ENCODE measurements at places on chromosomes 3 and 15.

DNA sequence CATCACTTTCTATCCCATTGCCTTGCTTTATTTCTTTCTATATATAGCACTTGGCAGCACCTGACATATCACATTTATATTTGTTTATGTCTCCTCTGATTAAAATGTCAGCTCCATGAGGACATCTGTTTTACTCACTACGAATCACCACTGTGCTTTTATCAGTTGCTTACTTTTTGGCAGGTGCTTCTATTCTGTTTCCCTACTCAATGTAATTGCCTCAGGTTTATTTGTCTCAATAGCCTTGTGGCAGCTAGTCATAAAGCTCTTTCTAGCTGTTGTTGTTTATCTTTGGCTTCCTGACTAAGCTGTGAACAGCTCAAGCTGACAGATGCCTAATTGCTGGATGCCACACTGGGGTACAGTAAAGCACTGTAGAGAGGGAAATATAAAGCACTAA is 85.5 kb downstream of the VPS13C start:
- no peak for DNase-seq

GRCh38 chr3:100968932-100969906 is 24.0 kb downstream of the ABI3BP start:
- peak; percentile 68 for DNase-seq

GRCh38 chr15:99970891-99971430 is 237.7 kb upstream of the LYSMD4 start:
- DNase-seq, result no peak

GRCh38 chr3:16264174-16264707 is 502 bp downstream of the DPH3 start:
- DNase-seq, result no peak

DNA sequence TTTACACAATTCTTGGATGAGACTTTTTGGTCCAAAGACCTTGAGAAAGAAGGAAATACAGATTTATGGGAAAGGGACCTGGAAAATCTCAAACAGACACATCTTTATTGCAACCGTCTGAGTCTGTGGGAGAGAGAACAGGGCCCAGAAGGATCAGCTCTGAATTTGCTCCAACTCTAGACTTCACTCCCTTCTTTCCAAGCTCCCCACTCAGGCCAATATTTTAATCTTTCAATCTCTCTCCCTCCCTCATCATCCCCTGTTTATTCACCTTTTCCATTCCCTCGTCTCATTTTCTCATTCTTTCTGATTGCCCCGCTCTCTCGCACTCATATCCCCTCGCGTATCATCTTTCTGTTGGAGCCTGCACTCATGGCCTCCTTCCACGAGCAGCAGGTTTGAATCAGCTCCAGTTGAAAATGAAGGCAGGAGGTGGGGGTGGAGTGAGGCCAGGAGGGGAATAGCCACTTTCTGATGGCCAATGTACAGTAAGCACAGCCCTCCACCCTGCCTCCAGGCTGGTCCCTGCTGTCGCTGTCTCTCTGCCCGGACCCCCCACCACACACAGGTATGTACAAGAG is 63.6 kb upstream of the BOC start:
- DNase-seq, result no peak

GRCh38 chr15:95653361-95653805 is 677.1 kb upstream of the NR2F2 start:
- no peak for DNase-seq

DNA sequence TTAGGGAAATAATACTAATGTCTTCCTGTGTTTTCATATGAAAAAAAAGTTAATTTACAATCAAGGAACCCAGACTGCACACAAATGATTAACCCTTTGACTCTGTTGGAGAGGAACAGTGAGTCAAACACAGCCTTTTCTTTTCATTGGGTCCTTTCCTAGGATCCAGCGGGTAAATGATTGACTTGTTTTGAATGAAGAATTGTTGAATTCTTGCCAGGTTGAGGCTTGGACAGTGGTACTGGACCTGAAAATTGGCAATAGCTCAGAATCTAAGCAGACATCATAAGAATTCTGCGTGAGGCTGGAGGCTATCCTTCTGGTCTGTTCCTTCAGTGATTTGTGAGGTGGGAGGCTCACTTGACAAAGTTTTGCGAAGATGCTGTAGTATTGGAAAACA is 143.0 kb downstream of the RYR3 start:
- no peak for DNase-seq

DNA sequence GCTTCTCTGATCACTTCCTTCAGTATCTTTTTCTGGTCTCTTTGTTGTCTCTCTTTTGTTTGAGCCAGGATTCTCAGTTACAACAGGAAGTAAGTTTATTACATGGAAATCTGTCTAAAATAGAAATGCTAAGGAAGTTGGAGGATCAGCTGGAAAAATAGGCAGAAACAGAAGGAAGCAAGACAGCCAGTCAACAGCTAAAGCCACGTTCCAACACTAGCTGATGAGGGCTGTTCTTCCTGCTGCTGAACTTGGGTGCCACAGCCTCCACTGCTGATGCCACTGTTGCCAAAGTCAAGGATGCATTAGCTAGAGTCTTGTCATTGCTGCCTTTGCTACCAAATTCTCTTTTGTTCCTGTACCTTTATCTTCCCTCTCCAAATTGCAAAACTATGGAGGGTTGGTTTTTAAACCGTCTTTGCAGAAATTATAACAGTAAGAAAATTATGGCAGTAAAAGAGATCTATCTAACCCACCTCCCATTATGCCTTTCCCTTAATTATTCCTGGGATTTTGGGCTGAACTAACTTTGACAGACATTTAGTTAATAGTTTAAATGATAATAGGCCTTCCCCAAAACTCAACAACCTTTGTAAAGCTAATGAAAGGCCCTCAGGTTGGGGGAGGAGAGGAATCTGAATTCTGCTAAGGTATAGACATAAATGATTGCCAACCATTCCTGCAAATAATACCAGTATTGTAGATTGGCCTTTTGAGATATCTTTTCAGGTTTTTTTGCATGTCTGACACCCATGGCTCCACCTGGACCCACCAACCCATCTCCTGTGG is 27.4 kb upstream of the OR5K4 start:
- no peak for DNase-seq

DNA sequence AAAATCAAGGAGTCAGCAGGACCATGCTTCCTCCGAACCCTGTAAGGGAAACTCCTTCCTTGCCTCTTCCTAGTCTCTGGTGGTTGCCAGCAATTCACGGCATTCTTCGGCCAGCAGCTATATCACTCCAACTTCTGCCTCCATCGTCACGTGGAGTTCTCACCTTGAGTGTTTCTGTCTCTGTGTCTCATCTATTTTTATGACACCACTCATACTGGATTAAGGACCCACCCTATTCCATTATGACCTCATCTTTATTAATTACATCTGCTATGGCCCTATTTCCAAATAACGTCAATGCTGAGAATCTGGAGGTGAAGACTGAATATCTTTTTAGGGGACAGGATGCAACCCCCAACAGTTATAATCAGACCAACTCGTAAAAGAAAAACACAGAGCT is 21.8 kb upstream of the HES1 start:
- no peak for DNase-seq

DNA sequence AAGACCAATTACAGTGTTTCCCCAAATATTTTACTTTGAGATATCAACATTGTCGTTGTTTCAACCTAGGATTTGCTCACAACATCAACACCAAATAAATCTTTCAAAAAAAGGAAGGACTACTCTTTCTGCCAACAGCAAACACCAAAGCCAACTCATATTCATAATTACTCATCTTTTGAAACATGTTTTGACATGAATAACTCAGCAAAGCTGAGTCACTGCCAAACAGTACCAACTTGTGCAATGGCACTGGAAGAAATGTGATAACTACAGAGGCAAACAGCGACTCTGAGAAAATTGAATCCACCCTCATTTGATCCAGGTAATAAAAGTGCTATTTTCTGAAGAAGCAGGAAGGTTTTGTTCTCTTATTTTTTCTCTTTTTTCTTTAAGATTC is 67.2 kb downstream of the PEX5L start:
- no peak for DNase-seq

DNA sequence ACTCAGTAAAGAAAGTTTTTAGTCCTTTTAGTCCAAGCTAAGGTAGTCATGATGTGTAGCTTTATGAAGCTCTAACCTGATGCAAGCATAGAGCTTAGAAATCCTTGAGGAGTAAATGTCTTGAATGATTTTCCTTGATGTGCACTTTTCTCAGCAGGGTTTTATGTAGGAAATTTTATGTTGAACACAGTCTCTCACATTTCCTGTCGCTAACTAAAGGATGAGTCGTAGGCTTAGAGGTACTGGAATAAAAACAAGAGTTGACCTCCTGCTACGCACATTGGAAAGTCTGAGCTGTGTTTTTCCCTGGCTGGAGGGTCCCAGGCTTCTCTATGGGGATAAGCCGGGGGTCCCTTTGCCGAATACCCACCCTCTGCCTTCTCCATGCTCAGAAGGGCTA is 34.7 kb upstream of the ZPLD1 start:
- no peak for DNase-seq

- DNase-seq, result no peak
These were observed 17.9 kb downstream of the FANCD2OS start for GRCh38 chr3:10090179-10090578.

- DNase-seq, result no peak
These were observed 283.1 kb upstream of the STAC start for GRCh38 chr3:36097209-36097608.

DNA sequence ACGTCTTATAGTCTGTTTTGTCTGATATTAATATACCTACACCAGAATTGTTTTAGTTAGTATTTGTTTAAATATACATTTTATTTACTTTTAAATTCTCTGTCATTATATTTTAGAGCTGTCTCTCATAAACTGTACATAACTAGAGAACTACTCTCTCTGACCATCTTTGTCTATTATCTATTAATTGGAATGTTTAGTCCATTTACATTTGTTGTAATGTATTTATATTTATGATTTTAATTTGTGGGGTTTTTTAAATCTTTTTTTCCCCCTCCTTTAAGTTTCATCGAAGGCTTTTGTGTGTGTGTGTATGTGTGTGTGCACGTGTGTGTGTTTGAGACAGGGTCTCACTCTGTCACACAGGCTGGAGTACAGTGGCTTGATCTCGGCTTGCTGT is 47.1 kb downstream of the ITPR1 start:
- no peak for DNase-seq

DNA sequence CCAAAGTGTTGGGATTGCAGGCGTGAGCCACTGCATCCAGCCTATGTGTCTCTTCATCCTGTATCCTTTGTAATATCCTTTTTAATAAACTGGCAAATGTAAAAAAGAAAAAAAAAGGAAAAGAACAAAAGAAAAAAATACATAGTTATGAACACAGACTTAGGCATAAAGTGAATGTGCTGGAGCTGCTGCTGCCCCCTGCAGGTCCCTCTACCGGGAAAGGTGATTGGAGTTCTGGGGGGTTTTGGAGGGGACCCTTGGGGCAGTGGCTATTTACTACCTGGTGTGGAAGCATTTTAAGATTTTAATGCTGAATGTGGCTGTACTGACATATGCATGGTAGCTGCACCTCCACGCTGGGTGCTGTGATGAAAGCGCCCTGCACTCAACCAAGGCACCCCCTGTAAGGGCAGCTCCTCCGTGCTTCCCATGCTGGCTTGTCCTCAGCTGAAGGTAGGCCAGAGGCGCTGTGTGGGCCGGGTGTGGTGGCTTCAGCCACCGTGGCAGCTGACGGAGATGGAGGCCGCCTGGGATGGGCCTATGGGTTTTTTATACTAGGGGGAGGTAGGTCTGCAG is 49.9 kb downstream of the RPLP1 start:
- DNase-seq, result no peak

GRCh38 chr3:37536840-37537239 is 324.8 kb upstream of the CTDSPL start:
- DNase-seq, result no peak

GRCh38 chr3:52423173-52423572 is 21.7 kb downstream of the SEMA3G start:
- DNase-seq, result no peak

DNA sequence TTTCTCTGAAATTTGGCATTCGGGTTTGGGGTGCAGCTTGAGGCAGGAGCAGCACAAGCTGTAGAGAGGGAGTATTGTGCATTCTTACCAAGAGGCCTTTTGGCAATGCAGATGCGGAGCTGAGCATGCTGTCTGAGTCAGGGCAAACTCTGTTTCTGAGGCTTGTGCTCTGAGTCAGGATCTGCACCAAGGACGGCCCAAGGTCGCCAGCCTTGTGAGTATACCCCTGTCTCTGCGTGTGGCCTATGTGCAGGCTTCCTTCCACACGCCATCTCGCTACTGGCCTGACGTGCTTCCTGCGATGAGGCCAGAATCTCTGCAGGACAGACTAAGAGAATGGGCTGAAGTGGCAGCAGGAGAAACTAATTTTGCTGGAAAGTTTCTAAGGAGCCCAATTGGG is 83.8 kb upstream of the ROPN1 start:
- no peak for DNase-seq

DNA sequence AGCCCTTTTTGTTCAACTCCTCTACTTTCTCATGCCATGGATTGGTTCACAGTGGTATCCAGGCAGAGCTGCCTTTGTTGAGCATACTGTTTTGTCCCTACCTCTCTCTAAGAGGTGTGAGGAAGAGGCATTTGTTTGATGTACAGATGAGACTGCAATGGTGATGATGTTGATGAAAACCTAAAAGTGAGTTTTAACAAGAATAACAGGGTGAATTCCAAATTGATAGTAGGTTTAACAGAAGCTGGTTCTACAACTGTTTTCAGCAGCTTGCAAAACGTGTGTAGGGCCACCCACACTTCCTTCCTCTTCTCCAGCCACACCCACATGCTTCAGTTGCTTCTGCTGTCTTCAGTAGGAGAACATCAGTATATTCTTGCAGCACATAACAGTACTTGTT is 10.2 kb downstream of the SNRK start:
- DNase-seq, result no peak

DNA sequence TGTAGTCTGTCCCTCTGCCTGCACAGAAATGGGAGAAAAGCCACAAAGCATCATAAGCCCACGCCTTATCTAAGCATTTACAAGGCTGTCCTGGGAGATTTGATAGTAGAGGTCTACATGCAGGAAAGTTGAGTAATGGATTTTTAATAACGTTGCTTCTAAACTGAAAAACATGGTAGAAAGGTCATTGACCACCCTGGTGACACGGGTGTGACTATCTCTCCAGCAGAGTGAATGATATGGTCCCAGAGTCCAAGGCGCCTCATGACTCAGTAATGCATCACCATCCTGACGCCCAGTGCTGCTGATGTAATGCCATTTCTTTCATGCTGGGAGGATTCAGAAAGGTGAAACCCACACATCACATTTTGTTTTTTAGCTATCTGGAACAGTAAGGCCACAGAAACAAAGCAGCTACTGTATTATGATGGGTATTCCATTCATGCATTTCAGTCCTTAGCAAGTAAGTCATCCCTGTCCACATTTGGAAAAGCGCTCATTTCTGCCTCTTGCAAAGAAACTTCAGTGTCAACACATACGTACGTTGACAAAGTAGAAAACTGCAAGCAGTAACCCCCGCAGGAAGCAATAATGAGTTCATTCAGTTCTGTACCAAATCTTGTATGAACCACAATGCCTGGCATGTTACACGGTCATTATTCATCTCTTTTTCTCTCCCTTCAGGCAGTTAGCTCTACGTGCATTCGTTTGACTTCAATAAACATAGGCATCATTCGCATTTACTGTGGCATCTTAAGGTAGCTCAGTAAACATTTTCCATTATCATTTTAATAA is 483.5 kb downstream of the GABRG3 start:
- DNase-seq, result peak; percentile 8
